ENCODE measurements at places on chromosomes 12 and 14. TPM values are rescaled to one million over a fixed set of nuclear protein-coding genes. Genes with fewer than 3 reads are reported as not detected.

GRCh38 chr12:123942238-123942653 lies 30.4 kb downstream of the CCDC92 start:
- DNase-seq, result no peak

DNA sequence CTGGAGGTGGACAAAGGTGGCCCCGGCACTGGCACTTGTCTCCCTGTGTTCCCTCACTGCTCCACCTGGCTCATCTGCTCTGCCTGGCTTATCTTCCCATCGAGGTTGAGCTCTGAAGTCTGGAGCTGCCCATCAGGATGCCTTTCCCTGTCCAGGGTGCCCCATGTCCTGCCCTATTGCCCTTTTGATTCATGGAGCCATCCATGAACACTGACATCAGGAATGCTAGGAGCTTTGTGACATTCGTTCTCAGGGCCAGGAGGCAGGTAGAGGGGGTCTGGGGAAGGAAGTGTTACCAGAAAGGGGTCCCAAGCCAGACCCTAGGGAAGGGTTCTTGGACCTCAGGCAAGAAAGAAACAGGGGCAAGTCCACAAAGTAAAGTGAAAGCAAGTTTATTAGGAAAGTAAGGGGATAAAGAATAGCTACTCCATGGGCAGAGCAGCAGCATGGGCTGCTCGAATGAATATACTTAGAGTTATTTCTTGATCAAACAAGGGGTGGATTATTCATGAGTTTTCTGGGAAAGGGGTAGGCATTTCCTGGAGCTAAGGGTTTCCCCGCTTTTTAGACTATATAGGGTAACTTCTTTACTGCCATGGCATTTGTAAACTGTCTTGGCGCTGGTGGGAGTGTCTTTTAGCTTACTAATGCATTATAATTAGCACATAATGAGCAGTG lies 51.6 kb downstream of the RIN3 start:
- DNase-seq, result no peak

DNA sequence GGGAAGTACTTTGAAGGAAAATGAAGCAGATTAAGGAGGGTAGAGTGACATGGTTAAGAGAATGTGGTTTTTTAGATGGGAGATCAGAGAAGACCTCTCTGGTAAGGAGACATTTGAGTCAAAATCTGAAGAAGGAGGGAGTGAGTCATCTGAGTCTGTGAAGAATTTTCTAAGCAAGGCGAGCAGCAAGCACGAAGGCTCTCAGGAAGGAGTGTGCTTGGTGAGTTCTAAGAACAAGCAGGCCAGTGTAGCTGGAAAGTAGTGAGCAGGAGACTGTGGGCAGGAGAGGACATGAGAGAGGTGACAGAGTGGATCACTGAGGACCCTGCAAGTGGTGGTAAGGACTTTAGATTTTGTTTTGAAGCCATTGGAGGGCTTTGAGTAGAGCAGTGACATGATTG lies 76.3 kb upstream of the FUT8 start:
- DNase-seq, result no peak

GRCh38 chr12:40229690-40230651 lies 5.2 kb downstream of the LRRK2 start:
- DNase-seq, result no peak

DNA sequence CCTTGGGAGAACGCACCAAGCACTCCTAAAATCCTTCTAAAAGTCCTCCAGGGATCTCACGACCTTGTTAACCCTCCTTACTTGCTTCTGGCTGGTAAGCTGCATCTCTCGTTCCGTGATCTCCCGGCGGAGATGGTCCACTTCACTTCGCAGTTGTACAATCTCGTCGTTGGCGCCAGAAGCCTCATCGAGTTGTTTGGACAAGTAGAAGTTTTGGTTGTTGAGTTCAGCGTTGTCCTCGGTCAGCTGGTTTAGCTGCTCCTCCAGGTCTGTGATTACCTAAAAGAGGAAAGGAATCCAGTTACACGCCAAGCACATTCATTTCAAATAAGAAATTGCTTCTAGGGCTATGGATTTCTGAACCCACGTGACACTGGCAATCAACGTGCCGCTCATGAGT lies 67.1 kb downstream of the PRKAB1 start:
- DNase-seq, result no peak

- no peak for DNase-seq
Observed at GRCh38 chr12:106085213-106085612, 53.5 kb downstream of the NUAK1 start.

GRCh38 chr12:5467931-5468330 lies 36.0 kb downstream of the NTF3 start:
- no peak for DNase-seq

TIMELESS gene
- total RNA-seq, result 2.1 TPM

GRCh38 chr12:123948401-123948795 lies 24.2 kb downstream of the CCDC92 start:
- no peak for DNase-seq

SRGAP1 gene
- 3.3 TPM for total RNA-seq

DNA sequence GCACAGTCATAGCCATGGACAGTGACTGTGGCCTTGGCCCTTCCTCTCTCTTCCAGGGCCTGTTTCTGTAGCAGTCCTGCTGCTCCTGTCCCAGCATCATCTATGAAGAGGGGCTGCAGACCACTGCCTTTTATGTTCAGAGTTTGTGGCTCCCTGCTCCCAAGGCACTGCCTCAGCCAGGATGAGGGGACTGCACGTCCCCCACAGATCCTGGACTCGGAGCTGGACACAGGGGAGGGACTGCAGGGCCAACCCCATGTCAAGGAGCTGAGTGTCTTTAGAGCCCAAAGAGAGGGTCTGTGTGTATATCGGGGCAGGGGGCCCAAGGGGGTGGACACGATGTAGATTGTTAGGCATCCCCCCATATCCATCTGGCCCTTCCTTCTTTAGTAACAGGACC lies 60.6 kb upstream of the DIO3 start:
- DNase-seq, result peak; percentile 38

GRCh38 chr14:73662487-73662943 lies 17.7 kb downstream of the DNAL1 start:
- no peak for DNase-seq

DNA sequence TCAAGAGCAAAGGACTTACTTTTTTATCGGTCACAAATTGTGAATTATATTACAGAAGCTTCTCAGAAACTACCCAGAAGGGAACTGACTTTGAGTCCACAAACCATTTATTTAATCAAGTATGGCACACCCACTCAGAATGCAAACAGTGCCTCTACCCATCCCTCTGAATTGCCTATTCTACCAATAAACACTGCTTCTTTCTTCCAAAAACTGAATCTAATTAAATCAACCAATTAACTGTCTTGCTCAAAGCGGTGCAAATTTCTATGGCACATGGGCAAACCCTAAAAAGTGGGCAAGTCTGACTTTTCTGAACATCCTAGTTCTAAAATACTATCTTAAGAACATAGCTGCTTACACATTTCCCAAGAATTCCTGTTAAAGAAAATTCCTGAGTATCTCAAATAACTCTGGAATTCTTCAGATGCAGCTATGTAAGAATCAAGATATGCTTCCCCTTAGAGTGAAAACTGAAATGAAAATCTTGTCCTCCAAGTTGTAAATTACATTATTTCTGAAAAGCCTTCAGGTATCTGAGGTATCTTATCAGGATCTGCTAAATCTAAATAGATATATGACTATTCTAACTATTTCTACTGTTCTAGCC lies 4.3 kb downstream of the SPTLC2 start:
- no peak for DNase-seq

DNA sequence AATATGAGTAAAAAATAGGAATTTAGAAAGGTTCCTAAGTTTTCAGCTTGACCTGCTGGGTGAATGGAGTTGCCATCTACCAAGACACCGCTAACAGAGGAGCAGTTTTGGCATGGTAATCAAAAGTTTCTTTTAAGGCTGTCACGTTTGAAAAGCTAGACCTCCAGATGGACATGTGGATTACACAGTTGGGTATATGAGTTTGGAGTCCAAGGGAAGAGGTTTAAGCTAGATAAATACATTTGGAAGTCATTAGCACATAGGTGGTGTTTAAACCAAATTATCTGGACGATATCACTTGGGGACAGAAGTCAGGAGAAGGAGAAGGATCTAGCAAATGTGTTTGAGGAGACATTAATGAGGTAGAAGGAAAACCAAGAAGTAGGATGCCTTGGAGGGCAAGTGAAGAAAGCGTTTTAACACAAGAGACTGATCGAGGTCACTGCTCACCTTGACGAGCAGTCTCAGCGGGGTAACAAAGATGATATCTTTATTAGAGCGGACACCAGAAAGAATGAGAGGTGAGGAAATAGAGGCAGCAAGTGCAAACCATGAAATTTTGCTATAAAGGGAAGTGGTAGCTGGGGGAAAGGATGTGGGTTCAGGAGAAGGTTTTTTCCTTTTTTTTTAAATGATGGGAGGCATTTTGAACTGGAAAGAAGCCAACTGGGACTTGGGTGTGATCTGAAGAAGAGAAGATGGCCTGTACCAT lies 17.6 kb downstream of the PNP start:
- no peak for DNase-seq

GRCh38 chr14:67646131-67646530 lies 26.4 kb downstream of the ARG2 start:
- no peak for DNase-seq

FICD gene
- 2.6 TPM for total RNA-seq

GRCh38 chr14:95713596-95714371 lies at the start of gene TCL1A:
TSS of gene TCL1A (minus strand) at chr14:95714125. CDS start at chr14:95714066, 59 bp downstream.
- DNase-seq, result no peak

- no peak for DNase-seq
Observed at GRCh38 chr12:58359084-58359483, 417.7 kb downstream of the ATP23 start.

AICDA gene
- total RNA-seq, result 0.12 TPM

DNA sequence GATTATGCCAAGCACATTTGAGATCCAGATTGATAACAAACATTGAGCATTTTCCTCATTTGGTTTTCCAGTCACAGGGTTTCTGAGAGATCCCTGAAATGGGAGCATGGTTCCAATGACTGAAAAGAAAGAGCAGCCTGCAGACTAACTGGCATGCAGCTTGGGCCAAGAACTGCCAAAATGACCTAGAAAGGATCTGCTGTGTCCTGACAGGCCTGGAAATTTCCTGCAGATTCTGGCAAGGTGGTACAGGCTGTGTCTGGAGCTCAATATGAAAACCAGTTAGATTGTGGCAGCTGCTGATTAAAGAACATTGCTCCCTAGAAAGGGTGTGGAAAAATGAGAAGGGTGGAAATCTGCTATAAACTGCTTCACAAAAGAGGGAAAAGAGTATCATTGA lies 417.3 kb downstream of the IPO8 start:
- DNase-seq, result no peak

GRCh38 chr12:60278209-60278608 lies 682.4 kb downstream of the SLC16A7 start:
- DNase-seq, result no peak

RPGRIP1 gene
- 0.12 TPM for total RNA-seq

- peak; percentile 57 for DNase-seq
Observed at GRCh38 chr14:103281496-103282231, 52.4 kb upstream of the EIF5 start.

TRIM9 gene
- total RNA-seq, result 1.3 TPM

GRCh38 chr14:76168531-76168930 lies 16.8 kb downstream of the GPATCH2L start:
- no peak for DNase-seq

GRCh38 chr12:105419606-105420005 lies 89.1 kb downstream of the C12orf75 start:
- no peak for DNase-seq

DNA sequence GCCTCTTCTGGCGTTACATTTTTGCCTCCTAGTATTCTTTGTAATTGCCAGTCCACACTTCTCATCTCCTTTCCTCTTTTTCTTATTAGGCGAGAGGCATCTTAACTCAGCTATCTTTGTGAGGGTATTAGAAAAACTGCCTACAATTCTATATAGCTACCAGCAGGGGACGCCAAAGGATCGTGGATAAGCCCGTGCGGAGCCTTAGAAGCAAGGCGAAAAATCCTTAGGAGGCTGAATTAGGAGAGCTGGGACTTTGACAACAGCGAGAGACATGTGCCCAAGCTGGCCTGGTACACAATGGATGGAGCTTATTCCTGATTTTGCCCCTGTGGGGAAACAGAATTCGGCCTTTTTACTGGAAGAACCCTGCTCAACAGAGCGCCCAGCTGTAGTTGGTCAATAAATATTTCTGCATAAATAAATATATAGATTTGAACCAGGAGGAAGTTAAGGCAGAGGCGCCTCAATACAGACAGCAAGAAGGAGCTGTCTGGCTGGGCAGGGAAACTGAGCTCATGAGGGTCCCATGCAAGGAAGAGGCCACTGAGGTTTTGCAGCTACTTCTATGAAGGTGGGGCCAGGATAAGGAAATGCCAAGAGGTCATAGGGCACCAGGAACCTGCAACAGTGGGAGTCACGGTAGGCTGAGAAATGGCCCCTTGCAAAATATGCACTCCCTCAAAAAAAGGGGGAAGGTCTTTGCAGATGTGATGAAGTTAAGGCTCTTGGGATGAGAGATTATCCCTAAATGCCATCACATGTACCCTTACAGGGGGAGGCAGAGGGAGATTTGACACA lies 14.6 kb upstream of the RBM19 start:
- DNase-seq, result no peak

DNA sequence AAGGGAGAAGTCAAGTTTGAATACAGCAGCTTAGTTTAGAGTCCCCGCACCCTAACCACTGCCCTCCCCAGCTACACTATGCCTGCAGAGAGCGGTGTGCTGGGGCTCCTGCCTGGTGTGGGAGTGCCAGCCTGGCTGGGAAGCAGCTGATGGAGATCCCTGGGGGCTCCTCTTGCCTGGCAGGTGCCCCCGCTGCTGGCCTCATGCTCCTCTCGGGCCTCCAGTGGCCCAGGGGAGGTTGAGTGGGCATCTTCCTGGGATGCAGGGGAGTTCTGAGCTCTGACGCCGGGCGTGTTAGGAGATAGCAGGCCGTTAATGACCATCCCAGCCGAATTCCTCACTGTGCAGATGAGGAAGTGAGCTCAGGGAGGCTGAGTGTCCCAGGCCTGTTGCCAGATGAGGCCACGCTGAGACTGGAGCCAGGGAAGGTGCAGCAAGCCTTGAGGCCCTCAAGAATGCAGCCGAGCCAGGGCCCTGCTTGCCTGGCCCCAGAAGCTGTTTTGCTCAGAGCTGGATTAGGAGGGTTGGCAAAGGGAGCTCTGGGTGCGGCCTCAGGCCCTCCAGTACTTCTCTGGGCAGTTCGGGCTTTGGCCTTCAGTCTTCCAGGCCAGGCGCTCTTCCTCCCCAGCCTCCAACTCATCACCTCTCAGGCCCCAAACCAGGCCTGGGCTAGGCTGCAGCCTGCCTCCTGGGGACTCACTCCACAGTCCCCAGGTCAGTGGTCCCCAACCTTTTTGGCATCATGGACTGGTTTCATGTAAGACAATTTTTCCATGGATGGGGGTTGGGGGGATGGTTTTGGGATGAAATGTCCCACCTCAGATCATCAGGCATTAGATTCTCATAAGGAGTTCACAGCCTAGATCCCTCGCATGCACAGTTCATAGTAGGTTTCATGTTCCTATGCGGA lies 6.6 kb upstream of the CYP46A1 start:
- DNase-seq, result no peak

RASAL1 gene
- total RNA-seq, result not detected

DNA sequence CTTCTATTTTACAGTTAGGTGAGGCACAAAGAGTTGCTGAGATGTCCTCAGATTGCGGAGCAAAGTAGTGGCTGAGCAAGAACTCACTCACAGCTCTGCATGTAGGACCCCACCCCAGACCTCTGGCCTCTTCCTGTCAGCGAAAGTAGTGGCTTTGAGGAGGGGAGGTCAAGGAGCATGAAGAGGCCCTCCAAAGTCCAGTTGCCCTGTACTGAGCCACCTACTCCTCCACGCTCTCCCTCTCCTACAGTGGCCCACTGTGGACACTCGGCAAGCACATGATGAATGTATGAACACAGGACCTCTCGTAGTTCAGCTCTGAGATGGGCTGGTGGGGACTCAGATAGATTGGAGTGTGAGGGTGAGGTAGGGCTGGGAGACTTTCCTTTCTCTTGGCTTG lies 5.3 kb upstream of the PLEKHH1 start:
- DNase-seq, result no peak
